NB4 (cell line): ENCODE measurements at places on chromosomes 5 and 9.

DNA sequence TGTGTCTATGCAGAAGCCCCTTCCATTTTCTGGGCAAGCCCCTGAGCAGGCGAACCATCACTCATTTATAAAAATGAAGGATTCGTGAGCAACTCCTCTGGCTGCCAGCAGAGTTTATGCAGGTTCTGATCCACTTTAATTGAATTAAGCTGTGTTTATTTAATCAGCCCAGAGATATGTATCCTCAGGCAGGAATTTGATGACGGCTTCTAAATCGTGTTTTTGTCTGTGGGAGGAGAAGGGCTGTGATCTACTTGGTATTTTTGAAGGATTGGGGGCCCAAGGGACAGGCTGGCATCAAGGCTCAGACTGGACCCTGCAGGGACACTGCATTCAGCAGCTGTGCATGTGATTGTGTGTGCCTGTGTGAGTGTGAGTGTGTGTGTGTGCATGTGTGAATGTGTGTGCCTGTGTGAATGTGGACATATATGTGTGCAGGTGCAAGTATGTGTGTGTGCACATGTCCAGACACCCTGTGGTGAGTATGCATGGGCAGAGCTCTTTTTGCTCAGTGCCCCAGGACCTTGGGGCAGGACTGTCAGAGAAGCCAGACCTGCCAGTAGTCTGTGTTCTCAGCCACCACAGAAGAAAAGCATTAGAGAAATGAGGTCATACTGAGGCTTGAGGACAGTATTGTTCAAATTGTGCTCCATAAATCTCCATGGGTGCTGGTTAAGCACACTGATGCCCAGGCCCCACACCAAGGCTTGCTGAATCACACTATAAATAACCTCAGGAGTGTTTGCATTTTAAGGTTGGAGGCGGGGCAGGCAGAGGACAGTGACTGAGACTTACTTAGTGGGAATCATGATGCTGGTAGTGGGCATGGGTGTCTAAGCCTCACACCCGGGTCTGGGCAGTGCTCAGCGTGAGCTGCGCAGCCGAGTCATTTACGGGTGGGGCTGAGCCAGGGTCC lies 164.0 kb downstream of the CARTPT start:
- no peak for DNase-seq

DNA sequence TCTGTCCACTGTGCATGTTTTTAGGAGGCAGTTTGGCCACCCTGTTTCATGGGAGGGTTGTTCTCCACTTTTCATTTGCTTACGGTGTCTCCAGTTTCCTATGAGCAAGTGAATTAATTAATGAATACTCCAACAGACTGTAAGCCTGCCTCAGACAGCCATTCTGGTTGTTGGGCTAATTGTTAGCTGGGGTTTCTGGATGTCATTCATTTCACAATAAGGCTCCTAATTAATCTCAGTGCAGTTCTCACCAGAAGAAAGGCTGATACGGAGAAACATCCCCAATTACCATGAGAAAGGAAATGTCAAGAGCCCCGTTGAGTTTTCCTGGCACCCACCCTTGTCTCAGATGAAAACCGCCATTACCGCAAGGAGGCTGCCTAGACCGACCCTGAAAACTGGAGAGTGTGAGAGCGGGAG lies 75.8 kb downstream of the MAP1B start:
- DNase-seq: no peak

- DNase-seq: no peak
Measured at GRCh38 chr9:130185490-130186031, 13.4 kb downstream of the NCS1 start.

- no peak for DNase-seq
Measured at GRCh38 chr5:159976921-159977320, 32.0 kb upstream of the TTC1 start.

DNA sequence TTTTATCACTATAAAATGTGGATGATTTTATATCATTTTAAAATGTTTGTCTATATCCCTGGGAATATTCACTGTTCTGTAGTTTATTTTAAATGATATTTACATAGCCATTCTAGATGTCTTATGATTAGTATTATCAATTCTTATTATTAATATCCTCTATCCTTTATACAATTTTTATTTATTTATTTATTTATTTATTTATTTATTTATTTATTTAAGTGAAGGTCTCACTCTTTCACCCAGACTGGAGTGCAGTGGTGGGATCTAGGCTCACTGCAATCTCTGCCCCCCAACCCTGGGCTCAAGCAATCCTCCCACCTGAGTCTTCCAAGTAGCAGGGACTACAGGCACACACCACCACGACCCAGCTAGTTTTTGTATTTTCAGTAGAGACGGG lies 1848.9 kb downstream of the EFNA5 start:
- DNase-seq: no peak
